ENCODE measurements at places on chromosomes 4 and X.

DNA sequence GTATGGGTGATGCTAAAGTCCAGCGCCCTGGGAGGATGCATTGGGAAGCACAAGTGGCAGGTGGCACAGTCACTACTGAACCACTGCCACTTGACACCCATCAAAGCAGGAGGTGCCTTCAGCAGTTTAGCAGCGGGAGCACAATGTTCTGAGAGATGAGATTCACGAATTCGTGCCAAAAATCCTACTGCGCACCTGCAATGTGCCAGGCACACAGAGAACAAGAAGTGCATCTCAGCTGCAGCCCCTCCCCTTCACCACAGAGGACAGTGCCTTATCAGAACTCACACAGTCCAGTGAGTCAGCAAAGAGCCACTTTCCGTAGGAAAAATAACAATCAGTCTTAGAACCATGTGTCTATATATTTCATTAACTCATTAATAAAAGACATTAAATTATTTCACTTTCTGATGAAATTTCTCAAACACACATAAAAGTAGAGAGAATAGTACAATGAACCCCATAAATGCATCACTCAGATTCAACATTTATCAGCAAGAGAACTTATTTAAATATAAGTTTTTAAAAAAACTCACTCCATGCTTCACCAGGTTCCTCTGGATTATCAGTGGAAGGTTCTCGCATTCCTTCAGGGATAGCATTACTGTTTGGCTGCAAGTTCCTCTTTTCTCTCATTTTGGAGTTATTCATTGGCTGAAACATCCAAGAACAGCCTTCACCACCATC lies 47.0 kb downstream of the BEND2 start:
- DNase-seq, result peak; percentile 70

DNA sequence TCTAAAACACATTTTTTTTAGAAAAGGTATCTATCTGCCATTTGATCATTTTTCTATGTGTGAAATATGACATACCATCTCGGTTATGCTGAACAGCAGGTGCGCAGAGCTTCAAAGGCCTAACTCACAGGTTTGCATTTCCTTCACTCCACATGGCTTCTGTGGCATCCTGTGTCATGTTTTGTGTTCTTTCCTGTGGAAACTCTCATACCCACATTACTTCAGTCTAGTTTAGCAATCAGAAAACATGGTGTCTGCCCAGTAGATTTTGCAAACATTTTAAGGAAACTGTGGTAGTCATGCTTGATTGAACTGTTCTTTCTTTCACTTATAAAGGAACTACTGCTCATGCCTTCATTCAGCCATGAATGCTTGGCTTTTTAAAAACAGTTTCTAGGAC lies 11.3 kb upstream of the ARAP2 start:
- no peak for DNase-seq

DNA sequence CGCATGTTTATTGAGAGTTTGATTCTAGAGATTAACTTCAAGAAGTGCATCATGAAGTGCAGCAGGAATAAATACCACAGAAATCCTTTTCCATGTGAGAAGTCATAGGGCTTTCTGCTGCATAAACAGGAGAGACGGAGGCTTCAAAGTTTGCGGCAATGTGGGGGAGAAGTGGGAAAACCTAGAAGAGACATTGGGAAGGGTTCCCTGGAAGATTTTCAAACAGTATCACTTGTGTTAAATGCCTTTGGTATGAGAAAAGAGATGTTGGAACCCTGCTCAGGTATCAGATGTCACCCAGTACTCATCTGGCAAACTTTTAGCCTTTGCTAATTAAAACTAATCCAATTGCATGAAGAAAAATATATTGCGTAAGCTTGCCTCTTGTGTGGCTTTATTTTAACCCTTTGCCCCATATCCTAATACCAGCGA lies 15.4 kb downstream of the NHS start:
- no peak for DNase-seq

GRCh38 chr4:7042503-7043283 lies 479 bp upstream of the TADA2B start:
- DNase-seq, result peak; percentile 73

GRCh38 chr4:87910795-87911194 lies 64.7 kb upstream of the SPP1 start:
- DNase-seq, result no peak

- no peak for DNase-seq
These were observed 21.5 kb upstream of the ENPEP start for GRCh38 chr4:110454441-110454840.

Measured in NCI-H2107 (cell line).